ENCODE measurements at places on chromosomes 4 and X. TPM values are rescaled to one million over a fixed set of nuclear protein-coding genes. Genes with fewer than 3 reads are reported as not detected.
A peak's percentile ranks its signal among the peaks of the same experiment; 100 is the strongest.

GRCh38 chrX:77519765-77520164 is 72.6 kb downstream of the FGF16 start:
- DNase-seq: no peak

DNA sequence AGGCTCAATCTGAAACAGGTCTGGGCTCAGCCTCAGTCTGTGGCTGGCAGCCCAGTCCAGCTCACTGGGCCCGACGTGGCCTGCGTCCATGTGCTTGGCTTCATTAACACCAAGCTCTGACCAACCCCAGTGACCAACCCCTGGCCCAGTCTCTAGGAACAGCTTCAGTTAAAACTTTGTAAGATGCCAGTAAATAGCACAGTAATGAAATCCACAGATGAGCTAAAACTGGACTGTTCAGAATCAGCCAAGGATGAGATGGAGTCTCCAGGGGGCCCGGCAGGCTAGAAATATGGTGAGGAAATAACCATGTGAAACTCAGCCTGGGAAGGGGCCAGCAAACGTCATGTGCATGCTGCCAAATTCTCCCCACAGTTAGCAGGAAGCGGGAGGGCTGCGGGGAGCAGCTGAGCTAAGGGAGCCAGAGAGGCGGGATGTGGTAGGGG is 37.1 kb upstream of the XPNPEP2 start:
- DNase-seq: no peak

GRCh38 chrX:40105835-40106675 is 8.3 kb upstream of the BCOR start:
- DNase-seq: peak; percentile 57

GRCh38 chrX:107678957-107679740 is 50.8 kb downstream of the PRPS1 start:
- no peak for DNase-seq

DNA sequence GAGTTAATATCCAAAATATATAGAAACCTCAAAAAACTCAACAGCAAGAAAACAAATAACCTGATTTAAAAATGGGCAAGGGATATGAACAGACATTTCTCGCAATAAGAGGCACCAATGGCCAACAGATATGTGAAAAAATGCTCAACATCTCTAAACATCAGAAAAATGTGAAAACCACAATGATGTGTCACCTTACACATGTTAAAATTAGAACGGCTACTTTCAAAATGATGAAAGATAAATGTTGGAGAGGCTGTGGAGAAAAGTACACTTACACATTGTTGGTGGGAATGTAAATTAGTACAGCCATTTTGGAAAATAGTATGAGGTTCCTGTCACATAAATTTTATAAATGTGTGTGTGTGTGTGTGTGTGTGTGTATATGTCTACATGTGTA is 731.3 kb downstream of the DMD start:
- DNase-seq: no peak

GRCh38 chr4:64495946-64496345 is 86.7 kb upstream of the TECRL start:
- no peak for DNase-seq

- DNase-seq: no peak
These were observed 61.2 kb downstream of the GAB1 start for GRCh38 chr4:143397887-143398286.

- DNase-seq: no peak
These were observed 15.5 kb upstream of the GPM6A start for GRCh38 chr4:175827516-175827915.

DNA sequence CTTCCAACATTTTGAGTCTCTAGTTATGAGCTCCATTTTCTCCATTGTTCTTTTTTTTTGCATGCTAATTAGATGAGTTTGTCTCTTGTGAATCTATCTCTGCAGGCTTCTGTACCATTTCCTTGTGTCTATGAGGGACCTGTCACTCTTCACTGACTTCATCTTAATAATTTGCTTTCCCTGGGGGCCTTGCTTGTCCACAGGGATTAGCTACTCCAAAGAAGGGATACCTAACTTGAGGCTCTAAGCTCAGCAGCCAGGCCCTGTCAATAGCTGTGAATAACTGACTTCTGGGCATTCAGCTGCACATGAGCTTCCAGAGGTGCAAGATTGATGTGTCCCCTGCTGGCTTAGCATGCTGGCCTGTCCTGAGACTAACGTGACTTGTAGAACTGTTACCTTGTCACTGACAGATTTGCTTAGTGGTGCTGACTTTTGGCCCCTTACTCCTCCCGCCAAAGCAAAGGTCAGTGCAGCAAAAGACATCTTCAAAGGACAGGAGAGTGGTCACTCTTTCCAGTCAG is 124.6 kb downstream of the AFF2 start:
- no peak for DNase-seq

- DNase-seq: no peak
These were observed 33.4 kb downstream of the SEPTIN11 start for GRCh38 chr4:76982638-76983584.

- no peak for DNase-seq
These were observed 63.6 kb upstream of the NRK start for GRCh38 chrX:105758754-105759153.

GRCh38 chr4:173514641-173515217 is 15.3 kb downstream of the HAND2 start:
- DNase-seq: no peak

DNA sequence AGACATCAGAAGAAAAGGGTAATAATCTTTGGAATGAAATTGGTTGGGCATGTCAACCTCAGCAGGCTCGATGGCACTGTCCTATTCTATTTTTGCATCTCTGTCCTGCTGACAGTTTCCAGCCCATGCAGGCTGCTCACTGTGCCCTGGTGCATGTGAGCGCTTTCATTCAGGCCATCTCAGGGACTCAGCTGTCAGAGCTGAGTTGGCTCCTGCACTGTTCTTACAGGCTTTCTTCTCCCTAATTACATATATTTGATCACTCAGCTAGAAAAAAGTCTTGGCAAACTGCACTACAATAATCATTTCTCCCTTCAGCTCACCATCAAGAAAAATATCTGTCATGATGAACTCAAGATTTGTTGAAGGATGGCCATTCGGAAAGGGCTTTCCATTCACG is 84.7 kb downstream of the RASL11B start:
- DNase-seq: no peak

DNA sequence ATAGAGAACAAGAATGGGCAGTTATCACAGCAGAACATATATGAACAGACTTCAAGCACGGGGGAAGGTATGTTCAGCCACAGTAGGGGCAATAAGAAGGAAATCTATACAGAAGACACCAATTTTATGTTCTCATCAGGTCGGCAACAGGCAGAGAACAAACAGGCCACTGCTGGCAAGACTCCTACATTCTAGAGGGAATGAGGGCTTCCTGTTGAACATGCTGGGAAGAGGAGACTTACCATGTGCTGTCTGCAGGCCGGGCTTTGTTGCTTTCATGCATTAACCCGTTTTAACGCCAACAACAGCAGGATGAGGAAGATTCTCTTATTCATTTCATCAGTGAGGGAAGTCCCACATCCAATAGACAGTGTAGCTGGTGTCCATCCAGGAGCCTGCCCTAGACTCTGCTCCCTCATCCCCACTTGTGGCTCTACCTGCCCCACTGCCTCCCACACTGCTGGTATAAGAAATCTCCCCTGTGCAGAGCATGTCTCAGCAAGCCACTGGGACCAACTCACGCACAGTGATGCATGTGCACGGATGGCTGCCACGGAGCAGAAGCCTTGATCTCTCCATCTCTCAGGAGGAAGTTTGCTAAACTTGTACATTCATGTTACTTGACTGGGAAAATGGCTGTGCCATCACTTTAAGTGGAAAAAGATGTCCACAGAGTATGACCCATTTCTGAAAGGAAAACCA is 84.5 kb downstream of the ACOX3 start:
- DNase-seq: no peak

- DNase-seq: no peak
These were observed 59.8 kb upstream of the GPM6A start for GRCh38 chr4:175871774-175872405.

GRCh38 chr4:21656832-21657231 is 291.7 kb downstream of the KCNIP4 start:
- DNase-seq: no peak

- no peak for DNase-seq
These were observed 1.0 kb downstream of the AGA start for GRCh38 chr4:177441061-177441802.

GRCh38 chr4:119246177-119246733 is 33.7 kb downstream of the USP53 start:
- no peak for DNase-seq

DNA sequence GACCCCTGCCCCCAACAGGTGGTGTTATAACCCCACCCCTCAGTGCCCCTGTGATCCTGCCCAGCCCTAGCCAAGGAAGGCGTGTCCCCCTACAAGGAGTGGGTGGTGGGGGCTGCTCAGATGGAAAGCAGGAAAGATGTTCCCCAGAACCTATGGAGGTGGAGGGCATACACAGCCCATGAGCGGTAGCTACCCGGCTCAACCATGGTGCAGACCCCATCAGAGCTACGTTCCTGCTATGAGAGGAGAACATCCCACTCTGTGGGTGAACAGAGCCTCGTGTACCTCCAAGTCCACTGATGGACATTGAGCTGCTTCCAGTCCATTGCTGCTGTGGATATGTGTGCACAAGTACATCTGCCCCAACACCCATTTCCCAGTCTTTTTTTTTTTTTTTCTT is 71.1 kb downstream of the SHOX start:
- DNase-seq: no peak

GRCh38 chr4:138650929-138651448 is 364.6 kb upstream of the NOCT start:
- no peak for DNase-seq

GRCh38 chrX:40097141-40097503 is 636 bp downstream of the BCOR start:
- no peak for DNase-seq

DNA sequence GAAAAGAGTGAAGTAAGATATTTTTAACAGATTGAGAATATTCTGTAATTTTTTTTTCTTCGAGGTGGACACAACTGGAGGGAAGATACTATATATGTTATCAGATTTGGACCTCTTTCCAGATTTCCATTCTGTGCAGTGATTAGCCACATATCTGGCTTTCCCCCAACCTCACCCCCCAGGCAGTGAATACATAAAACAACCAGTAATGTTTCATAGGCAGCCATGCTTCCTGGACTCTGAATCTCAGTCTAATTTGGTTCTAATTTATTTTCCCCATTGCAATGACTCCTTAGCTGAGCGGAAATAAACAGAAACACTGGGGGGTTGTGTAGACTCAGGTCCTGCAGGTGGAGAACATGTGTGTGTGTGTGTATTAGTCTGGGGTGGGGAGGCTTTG is 226.5 kb downstream of the FBXW7 start:
- no peak for DNase-seq

DNA sequence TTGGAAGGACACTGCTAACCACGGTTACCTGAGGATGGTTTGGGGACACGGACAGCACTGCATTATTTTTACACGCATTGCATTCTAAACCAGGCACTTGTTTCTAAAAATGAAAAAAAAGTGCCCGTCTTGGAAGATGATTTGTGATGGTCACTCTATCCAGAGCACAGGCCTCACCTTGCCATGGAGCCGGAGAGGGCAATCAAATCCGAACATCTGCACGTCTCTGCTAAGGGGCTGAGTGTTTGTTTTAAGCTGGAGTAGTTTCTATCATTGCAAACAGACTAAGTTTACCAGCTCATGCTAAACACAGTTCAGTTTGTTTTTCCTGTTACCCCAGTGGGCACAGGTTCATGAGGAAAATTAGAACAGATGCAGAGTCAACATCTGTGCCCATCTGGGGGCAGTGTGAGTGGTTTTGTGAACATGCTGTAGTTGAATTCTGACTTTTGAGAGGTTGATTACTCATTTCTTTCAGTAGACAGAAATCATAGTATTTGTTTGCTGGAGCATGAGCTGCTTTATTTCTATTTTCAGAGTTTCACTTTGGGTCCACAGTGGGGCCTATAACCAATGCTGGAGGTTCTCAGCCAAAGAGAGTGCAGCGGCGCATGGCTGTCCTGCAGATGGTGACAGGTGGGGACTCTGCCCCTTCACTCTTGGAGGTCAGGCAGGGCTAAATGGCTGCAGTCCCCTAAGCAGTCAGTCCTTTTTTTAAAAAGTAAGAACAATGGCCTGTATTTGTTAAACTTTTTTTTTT is 65.4 kb upstream of the ENPP6 start:
- no peak for DNase-seq

DNA sequence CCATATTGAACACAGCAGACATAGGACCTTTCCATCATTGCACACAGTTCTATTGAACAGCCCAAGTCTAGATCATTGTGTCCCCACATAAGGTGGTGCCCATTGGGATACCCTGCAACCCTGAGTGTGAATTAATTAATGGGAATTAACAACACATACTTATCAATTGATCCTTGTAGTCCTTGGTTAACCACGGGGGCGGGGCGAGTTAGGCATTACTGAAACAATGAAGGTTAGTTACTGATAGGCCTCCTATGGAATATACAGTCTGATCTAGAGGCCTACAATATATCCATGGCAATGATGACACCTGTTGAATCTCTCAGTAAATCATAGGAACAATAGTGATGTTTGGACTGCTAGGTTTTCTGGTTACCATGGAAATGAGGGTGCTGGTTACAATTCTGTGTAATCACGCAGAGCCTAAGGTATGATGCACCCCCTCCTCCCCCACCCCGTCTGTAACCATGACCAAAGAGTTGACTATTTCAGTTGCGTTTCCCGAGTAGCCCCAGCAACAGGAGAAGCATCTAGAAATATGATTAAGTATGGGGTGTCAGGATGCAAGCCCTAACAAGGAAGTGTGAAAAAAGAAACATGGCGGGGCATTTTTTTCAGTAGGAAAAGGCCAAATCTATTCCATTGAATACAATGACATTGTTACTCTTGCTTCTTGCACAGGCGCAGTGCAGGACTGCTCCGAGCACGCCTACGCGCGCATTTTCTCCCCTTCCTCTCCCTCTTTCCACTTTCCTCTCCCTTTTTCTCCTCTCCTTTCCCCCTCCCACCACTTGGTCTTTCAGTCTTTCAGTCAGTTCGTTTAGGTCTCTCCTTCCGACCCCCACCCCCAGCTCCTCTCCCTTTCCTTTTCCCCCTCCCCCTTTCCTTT is 677 bp upstream of the NONO start:
- DNase-seq: no peak

DNA sequence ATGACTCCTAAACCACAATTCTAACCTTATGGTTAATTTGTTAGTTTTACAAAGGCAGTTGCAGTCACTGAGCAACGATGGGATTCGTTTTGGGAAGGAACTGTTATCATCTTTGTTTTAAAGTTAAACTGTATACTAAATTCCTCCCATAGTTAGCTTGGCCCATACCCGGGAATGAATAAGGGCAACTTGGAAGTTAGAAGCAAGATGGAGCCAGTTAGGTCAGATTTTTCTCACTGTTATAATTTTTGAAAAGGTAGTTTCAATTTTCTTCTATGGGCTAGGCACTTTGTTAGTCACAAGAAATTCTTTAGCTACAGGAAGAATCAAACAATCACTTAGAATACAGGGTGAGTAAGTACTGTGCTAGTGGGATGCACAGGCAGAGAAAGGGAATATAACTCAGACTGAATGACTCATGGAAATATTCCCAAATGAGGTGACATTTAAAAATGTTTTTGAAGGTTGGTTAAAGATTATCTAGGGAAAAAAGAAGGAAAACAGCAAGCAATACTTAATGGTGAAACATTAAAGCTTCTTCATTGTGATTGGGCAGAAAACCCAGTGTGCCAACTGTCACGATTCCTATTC is 153.6 kb downstream of the MAGEB17 start:
- no peak for DNase-seq

GRCh38 chr4:52477191-52477780 is 181.8 kb downstream of the USP46 start:
- no peak for DNase-seq

The TLL1 gene
- 0.46 TPM for total RNA-seq

The FDCSP gene
- not detected for total RNA-seq

The SUPT20HL2 gene
- not detected for total RNA-seq

The PPEF2 gene
- 0.16 TPM for total RNA-seq

The F8A3 gene
- 5.5 TPM for total RNA-seq

The TCEAL6 gene
- total RNA-seq: 0.81 TPM

The CEP44 gene
- 19.8 TPM for total RNA-seq

The ZMAT1 gene
- 3.7 TPM for total RNA-seq

The OTUD6A gene
- 0.13 TPM for total RNA-seq
